ENCODE measurements at places on chromosomes 4 and X.

DNA sequence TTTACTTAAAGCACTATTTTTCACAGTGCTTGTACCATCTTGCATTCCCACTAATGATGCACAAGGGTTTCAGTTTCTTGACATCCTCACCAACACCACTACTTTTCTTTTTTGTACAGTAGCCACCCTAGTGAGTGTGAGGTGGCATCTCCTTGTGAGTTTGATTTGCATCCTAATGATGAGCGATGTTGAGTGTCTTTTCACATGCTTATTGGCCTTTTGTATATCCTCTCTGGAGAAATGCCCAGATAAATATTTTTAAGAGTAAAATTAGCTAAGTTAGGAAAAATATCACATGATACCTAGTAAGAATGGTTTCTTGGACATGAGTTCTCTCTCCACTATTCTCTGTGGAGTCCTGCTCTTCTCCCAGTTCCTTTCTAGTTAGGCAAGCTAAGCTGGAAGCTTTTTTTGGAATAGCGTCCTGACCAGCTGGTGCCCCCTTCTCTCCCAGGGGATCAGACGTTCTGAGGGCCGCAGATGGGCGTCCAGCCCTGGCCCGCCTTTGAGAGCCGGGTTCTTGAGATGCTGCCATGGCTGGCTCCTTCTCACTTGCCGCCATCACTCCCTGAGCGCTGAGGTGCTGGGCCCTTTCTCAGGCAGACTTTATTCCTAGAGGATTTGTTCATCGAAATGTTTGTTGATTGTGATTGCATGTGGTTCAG, 132.1 kb downstream of the ARHGAP10 start:
- no peak for DNase-seq

- no peak for DNase-seq
Observed at GRCh38 chr4:157389741-157390140, 169.2 kb downstream of the GRIA2 start.

DNA sequence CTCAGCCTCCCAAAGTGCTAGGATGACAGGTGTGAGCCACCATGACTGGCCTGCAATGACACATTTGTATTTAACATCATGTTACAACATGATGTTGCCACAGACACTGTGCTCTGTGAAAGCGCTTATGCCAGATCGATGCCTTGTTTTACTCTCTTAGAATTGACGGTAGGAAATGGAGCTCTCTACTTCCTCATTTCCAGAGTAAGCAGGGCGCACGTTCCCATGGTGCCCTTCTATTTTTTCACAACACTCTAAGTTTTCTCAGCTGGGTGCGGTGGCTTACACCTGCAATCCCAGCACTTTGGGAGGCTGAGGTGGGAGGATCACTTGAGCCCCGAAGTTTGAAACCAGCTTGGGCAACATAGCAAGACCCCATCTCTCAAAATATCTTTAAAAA, 60.7 kb upstream of the DHRSX start:
- DNase-seq = no peak

GRCh38 chr4:57078685-57079521, 31.3 kb downstream of the IGFBP7 start:
- DNase-seq = no peak

DNA sequence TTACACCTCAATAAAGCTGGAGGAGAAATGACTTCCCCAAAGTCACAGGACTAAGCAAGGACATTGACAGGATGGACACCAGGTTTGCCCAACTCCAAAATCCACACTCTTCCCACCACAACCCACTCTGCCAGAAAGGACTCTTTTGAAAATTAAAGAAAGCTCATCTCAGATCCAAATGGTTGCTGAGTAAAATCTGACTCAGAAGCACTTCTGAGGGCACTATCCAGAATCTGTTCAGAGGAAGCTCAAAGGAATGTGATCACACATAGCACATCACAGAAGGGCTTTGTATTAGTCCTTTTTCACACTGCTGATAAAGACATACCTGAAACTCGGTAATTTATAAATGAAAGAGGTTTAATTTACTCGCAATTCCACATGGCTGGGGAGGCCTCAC, 155.5 kb downstream of the RAB28 start:
- DNase-seq = no peak

DNA sequence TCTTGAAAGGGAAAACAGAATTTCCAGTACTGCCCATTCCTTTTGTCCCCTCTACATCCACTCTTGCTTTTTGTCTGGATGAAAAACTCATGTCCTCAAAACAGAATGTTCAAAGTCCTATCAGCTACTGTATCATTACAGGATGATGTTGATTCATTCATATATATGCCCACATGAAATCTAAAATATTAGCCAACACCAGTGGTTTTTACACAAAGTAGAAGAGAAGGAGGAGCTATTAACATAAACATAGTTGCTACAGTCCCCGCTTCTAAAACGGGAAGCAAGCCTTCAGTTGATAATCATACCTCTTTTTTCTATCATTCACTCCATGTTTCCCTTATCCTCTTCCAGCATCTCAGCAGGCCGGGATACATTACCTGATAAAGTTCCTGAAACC, 7.7 kb upstream of the THOC2 start:
- no peak for DNase-seq

GRCh38 chr4:112765317-112765974, 128.5 kb downstream of the LARP7 start:
- DNase-seq = no peak

- no peak for DNase-seq
Observed at GRCh38 chr4:165813606-165814005, 59.4 kb upstream of the TLL1 start.

DNA sequence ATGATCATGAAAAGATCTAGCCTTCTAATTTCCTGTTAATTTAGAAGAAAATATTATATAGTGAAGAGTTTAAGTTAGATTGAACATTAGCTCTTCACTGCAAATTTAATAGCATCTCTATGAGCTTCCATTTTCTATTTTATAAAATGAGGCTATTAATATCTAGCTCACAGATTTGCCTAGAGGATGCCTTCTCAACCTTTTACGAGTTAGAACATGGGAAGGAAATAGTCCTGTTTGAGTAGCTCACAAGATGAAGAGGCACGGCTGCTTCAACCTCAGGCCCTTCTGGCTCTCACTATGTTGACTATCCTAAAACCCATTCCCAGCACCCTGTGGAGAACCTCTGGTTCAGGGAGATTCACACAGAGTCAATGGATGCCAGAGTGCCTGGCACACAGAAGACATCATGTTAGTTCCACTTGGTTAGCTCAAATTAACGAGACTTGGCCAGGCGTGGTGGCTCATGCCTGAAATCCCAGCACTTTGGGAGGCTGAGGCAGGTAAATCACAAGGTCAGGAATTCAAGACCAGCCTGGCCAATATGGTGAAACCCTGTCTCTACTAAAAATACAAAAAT, 97.9 kb upstream of the GUCY1A1 start:
- DNase-seq = no peak

GRCh38 chr4:71677568-71677967, 106.3 kb downstream of the GC start:
- no peak for DNase-seq

Measured in stimulated activated CD4-positive, alpha-beta T cell treated with anti-CD3 and anti-CD28 coated beads, Interleukin-1b, Interleukin-23, amount 100 ng/mL, for 24 hours (primary cell).